ENCODE measurements at places on chromosomes 4 and X. TPM values are rescaled to one million over a fixed set of nuclear protein-coding genes. Genes with fewer than 3 reads are reported as not detected.

FBXL5 gene
- 67.8 TPM for total RNA-seq

DNA sequence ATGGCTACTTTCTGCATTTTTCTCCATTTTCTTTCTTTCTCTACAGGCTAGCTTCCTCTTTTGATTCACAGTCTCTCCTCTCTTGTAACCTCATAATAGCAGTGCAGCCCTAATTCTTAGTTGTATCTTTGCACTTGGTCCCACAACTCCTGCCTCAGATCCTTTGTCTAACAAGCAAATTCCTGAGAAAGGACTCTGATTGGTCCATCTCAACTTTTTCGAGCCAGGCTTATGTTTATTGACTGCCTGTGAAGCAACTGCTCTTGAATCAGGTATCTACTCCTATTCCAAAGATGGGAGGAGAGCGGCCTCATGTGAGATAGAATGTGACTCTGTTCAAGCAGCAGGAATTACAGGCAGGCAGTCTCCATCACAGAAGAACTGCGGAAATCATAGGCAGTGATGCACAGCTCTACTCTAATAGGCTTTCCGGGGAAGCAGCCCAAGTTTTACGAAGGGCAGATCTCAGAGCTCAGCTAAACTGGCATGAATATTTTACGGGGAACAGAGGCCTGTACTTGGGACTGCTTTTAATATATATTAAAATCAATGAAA, 123.5 kb downstream of the GABRB1 start:
- no peaks in the 10 kb centered on the region for H3K27me3 ChIP-seq
- DNase-seq: no peak
- H3K27ac ChIP-seq: no peak overlapping the region
- no peak overlapping the region for H3K4me3 ChIP-seq

DNA sequence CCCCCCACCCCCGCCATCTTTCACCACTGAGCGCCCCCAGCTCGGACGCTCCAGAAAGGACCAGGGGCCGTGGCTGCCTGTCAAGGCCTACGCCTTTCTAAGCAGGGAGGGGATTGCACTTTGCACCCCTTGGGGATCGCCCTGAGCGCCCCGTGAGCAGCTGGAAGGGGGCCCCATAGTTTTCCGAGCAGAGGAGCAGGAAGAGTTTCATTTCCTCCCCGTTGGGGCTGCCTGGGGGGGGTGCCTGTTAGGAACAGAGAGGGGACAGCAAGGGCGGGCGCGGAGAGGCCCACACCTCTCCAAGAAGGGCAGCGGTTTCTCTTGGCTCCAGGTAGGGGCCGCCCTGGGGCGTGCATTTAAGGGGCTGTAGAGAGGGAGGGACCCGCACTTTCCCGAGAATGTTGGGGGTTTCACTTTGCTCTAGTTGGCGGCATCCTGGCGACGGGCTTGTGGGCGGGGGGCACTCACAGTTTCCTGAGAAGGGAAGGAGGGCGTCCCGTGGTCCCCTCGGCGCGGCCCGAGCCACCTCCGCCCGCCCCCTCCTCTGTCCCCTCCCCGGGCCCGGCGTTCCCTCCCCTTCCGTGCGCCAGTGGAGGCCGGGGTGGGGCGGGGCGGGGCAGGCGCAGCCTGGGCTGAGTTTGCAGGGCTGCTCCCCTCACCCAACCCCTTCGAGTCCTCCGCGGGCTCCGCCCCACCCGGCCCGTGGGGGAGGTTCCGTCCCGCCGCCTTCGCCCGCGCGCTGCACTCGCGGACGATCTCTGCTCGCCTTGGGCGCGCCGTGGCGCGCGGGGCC, 82.3 kb upstream of the CD99 start:
- no peaks in the 10 kb centered on the region for H3K27me3 ChIP-seq
- DNase-seq: peak; percentile 95
- H3K27ac ChIP-seq: peak overlapping the region; percentile 82
- peaks cover 29% of the 10 kb centered on the region for H3K4me1 ChIP-seq
- H3K4me3 ChIP-seq: peak overlapping the region; percentile 94

- peaks cover 5% of the 10 kb centered on the region for H3K36me3 ChIP-seq
- no peaks in the 10 kb centered on the region for H3K4me1 ChIP-seq
- no peak overlapping the region for H3K27ac ChIP-seq
- no peak overlapping the region for H3K4me3 ChIP-seq
These were observed 16.1 kb downstream of the MSMO1 start for GRCh38 chr4:165343353-165344191.

DNA sequence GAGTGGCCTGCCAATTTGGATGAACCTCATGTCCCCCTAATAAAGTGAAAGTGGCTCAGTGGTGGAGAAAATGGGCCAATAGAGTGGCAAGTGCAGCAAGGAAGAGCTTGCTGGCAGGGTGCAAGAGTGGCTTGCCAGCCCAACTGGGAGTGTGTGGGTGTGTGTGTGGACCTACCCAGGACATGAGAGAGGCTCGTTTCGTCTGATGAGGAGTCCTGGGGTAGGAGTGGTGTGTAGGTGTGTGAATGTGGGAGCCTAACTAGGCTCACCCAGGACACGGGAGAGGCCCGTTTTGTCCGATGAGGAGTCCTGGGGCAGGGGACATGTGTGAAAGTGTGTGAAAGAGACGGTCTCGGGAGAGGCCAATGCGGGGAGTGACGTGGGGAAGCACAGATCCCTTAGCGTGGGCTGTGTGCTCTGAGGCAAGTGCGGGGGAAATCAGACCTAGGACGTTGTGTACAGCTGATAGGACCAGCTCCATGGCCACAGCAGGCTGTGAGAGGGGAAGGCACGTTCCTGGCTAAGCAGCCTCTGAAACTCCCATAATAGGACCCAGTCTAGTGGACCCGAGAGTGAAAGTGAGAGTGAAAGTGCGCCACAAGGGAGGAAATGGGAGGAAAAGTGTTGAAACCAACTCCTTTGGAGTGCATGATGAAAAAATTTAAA, 5.3 kb downstream of the GAGE10 start:
- H3K27me3 ChIP-seq: no peaks in the 10 kb centered on the region
- H3K27ac ChIP-seq: peak overlapping the region; percentile 65
- H3K4me1 ChIP-seq: peaks cover 11% of the 10 kb centered on the region
- no peaks in the 10 kb centered on the region for H3K36me3 ChIP-seq
- peak overlapping the region; percentile 43 for H3K4me3 ChIP-seq

GRCh38 chr4:74415602-74416300, 29.2 kb upstream of the AREG start:
- H3K36me3 ChIP-seq: no peaks in the 10 kb centered on the region
- no peaks in the 10 kb centered on the region for H3K4me1 ChIP-seq
- H3K27me3 ChIP-seq: no peaks in the 10 kb centered on the region

- H3K4me1 ChIP-seq: no peaks in the 10 kb centered on the region
- H3K27me3 ChIP-seq: no peaks in the 10 kb centered on the region
- H3K36me3 ChIP-seq: no peaks in the 10 kb centered on the region
- no peak for DNase-seq
These were observed 450.3 kb upstream of the PCDH7 start for GRCh38 chr4:30269850-30270249.

Measured in esophagus muscularis mucosa (tissue), 4 donors.